ENCODE measurements at places on chromosomes 2 and 18.

DNA sequence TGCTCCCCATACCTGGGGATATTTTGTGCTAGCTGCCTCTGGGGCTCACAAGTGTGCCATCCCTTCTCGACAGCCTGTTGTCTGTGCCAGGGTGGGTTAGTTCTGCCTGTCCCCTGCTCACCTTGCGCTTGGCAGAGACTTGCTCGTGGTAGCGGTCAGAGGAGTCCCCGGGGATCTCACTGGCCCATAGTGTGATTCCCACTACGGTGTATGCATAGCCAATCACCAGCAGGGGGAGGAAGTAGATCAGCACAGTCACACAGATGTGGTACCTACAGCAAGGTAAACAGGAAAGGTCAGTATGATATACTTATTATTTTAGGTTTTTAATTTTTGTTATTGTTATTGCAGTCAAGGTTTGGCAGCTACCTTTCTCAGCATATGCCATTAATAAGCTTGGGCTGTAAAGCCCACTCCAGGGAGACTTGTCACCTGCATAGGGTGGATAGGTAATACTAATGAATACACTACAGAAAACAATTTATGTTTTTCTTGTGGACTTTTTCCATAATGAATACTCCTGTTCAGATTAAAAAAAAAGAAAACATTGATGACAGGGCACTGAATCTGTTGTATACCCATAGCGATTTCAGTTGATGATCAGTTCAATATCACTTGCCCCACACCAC, 95.2 kb downstream of the POLE4 start:
- no peak for DNase-seq

DNA sequence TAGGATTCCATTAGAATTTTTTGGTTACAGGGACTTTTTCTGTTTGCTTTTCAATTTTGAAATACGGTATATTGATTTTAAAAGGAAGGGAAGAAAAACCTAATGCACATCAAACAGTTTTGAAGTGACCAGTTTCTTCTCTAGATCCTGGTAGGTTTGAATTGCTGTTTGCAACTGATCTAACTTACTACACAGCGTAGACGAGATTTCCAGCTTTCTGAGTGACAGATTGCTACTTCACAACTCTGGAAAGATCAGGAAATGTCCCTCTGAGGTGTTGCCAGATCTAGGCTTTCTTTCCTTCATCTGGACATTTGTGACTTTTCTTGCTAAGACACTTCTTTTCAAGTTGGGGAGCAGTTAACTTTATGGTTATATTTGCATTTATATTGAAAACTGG, 112.2 kb downstream of the DIS3L2 start:
- DNase-seq, result no peak

GRCh38 chr2:47189635-47190034, 34.5 kb upstream of the STPG4 start:
- DNase-seq, result peak; percentile 97

DNA sequence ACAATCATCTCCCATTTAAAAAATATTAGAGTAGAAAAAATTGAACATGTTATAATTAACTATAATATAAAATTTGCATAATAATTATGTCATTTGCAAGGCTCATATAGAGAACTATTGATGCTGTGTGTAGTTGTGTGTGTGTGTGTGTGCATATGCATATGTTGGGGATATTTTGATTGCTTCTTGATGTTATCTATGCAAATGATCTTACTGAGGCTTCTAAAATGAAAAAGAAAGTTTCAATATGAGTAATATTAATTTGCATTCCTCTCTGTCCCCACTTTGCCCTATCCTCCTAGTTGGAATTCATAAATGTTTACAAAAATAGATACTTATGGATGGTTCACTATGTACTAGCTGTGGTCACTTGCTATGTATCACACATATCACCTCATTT, 523.3 kb downstream of the TRIB2 start:
- DNase-seq, result no peak

DNA sequence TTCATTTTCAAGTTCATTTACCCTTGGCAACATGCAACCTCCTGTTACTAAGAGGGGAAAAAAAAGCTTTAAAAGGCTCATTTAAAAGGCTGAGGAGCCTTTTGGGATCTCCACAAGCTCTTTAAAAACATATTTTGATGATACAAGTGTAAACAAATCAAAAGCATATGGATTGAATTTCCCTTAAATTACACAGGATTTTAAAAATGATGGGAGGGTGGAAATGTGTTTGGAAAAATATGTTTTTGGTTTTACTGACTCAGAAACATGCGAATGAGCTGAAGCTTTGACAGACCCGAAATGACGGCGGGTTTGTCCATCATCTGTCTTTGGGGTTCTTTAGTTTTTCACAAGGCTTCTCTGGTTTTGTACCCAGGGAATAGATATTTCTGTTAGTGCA, 180.6 kb upstream of the CCDC68 start:
- no peak for DNase-seq

- DNase-seq, result no peak
Observed at GRCh38 chr2:204145791-204146190, 209.2 kb downstream of the ICOS start.

DNA sequence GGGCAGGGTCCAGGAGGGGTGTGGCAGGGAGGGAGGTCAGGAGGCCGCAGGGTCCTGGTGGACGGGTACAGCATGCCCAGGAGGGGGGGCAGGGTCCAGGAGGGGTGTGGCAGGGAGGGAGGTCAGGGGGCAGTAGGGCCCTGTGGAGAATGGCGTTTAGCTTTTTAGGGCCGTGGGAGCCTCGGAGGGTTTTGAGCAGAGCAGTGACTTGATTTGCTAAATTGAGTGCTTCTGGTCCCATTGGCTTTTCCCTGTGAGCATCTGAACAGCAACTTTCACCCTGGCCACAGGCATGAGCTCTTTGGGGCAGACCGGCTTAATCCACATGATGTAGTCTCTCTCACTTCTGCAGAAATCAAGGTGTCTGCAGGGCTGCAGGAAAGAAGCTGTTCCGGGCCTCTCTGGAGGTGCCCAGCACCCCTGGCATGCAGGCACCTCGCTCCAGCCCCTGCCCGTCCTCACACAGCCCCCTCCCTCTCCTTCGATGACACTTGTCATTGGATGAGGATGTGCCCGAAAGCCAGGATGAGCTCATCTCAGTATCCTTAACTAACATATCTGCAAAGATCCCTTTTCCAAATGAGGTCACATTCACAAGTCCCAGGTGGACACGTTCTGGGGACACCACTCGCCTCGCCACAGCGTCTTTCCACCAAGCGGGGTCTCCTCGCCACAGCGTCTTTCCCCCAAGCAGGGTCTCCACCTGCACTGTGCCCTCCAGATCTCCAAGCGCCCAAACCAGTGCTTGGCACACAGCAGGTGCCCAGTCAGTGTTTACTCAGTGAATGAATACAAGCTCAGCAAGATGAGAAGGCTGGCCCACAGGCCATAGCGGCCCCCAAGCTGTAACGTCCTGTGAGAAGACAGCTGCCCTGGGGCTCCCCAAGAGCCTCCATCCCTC, 94.0 kb downstream of the NDUFA10 start:
- no peak for DNase-seq

GRCh38 chr2:192195548-192196418, 1.1 kb upstream of the TMEFF2 start:
- peak; percentile 16 for DNase-seq

DNA sequence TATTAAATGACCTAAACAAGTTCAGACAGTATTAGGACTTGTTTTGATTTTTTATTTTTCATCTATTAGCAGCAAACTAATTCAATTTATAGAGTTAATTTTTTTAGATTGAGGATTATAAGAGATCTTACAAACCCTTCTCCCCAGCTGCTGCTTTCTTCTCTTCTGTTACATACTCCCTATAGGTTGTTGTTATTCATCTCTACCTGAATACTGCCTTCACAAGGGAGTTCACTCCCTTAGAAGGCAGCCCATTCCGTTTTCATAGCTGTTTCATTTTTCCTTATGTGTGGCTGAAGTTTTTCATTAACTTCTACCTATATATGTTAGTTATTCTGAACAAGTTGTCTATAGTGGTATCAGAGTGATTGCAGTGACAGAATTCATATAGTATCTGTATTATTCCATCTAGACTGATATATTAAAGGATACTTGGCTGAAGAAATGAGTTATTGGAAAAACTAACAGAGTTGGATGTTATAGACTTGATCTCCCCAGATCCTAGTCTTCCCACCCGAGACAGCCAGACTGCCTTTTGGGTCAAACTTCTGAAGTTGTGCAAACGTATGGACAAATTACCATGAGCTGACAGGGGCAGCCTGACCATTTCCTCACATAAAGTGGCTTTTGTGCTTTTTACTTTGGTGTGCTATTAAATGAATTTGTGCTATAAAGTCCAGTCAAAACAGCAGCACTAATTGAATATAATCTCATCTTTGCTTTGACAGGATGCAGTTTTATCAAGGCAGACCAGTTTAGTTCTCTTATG, 8.7 kb downstream of the GLS start:
- DNase-seq, result no peak

- DNase-seq, result no peak
Observed at GRCh38 chr18:67636597-67637385, 120.3 kb upstream of the DSEL start.

- no peak for DNase-seq
Observed at GRCh38 chr2:43328832-43329231, 102.4 kb upstream of the ZFP36L2 start.

GRCh38 chr18:80145196-80145804, 36.2 kb downstream of the ADNP2 start:
- no peak for DNase-seq

- DNase-seq, result peak; percentile 57
Observed at GRCh38 chr2:101151146-101151858, at the start of gene TBC1D8. Gene TBC1D8 (minus strand): TSS chr2:101151382. CDS start chr2:101151253, 129 bp downstream.

DNA sequence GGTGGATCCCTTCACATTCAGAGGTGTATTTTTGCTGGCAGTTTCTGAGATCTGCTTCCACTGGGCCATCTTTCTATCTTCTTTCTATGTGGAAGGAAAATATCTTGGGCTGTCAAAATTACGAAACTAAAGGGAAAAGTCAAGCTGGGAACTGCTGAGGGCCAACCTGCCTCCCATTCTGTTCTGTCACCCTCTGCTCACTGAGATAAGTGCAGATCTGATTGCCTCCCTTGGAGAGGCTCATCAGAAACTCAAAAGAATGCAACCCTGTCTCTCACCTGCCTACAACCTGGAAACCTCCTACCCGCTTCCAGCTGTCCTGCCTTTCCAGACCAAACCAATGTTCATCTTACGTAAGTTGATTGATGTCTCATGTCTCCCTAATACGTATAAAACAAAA, 26.5 kb downstream of the RAX start:
- DNase-seq, result no peak

DNA sequence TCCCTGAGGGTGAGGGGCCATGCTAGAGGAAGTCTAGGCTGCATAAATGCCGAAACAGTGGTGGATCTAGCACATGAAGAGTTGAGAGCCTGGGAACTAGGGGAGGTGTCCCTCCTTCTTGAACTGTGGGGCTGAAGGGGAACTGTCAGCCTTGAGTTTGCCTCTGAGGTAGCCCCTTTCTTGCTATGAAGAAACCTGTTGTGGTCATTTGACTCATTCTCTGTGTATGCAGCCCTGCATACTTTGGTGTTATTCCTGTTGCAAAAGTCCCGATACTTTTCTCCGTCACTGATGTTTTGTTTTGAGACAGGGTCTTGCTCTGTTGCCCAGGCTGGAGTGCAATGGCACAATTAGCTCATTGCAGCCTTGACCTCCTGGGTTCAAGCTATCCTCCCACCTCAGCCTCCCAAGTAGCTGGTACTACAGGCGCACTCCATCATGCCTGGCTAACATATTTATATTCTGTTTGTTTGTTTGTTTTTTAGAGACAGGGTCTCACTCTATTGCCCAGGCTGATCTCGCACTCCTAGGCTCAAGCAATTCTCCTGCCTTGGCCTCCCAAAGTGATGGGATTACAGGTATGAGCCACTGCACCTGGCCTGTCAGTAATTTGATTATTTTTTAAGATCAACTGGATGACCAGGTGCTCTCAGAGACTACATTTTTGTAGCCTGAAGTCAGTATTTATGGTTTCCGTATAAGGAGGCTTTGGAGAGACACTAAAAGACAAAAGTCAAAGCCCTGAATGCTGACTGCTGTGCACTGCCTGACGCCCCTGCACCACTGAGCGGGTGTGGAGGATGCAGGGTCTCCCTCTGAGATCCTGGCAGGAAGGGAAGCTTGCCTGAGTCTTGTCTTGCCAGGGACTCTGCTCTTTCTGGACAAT, 126.0 kb upstream of the MSH6 start:
- DNase-seq, result peak; percentile 47

DNA sequence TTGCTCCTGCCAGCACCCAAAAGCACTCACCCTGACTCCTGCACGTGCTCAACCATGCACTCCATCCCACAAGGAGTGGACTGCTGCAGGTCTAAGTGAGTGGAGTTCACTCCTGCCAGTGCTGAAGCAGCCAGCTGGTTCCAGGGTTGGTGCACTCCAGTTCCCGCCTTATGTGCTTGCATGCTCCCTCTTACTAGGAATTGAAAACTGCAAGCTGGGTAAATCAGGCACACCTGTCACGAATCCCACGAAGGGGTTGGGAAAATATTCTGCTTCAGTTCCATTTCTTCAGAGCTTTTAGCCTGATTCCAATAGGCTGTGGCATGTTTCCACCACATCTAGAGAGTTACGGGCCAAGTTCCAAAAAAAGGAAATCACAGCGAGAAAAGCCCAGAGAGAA, 1365.5 kb upstream of the CHAC2 start:
- DNase-seq, result no peak

DNA sequence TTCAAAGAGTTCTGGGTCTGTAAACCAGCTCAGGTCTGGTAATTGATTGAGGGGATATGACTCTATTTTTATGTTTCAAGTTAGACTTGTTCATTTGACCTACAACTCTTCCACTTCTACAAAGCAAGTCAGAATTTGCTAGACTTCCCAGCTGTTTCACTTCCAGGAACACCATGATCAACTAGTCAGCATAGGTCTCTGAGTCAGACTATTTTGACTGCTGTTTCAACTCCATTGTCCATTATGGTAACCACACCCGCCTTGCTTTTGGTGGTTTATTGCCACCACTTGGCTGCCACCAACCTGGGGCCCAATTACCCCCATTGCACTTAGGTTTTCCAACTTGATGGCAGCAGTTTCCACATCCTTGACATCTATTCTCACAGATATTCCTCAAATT, 116.6 kb downstream of the LAMA3 start:
- peak; percentile 51 for DNase-seq

DNA sequence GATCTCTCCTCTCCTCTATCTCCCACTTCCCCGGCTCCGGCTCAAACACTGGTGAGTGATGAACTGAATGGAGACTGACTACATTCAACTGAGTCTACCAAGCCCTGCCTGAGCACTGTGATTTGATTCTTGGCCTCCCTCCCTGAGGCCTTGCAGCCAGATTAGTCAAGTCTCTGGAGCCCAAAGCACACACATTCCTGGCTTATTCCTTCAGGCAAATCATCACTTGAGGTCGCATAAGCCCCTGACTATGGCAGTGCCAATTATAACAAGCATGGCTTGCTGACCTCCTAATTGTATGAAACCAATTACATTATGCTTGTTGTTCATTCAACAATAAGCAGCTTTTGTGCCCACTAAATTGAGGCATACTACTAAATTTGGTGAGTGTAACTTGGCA, 34.6 kb downstream of the EFEMP1 start:
- DNase-seq, result peak; percentile 76

GRCh38 chr2:118049816-118050140, 35.9 kb upstream of the CCDC93 start:
- DNase-seq, result no peak

- no peak for DNase-seq
Observed at GRCh38 chr2:10446631-10447030, 1.5 kb downstream of the ODC1 start.

- no peak for DNase-seq
Observed at GRCh38 chr2:200664770-200665494, 79.1 kb downstream of the AOX1 start.

GRCh38 chr2:29196792-29197788, 81.9 kb downstream of the CLIP4 start:
- peak; percentile 10 for DNase-seq

- DNase-seq, result peak; percentile 86
Observed at GRCh38 chr2:8090748-8091700, 590.8 kb upstream of the ID2 start.

- DNase-seq, result no peak
Observed at GRCh38 chr2:179664972-179665812, 196.2 kb downstream of the ZNF385B start.
